CD4-positive, alpha-beta memory T cell (primary cell): ENCODE measurements at places on chromosomes 3 and 15.

GRCh38 chr3:194671511-194671899 lies 486 bp downstream of the LSG1 start:
- DNase-seq: peak; percentile 52

- DNase-seq: no peak
Observed at GRCh38 chr3:36698314-36698713, 66.0 kb downstream of the DCLK3 start.

DNA sequence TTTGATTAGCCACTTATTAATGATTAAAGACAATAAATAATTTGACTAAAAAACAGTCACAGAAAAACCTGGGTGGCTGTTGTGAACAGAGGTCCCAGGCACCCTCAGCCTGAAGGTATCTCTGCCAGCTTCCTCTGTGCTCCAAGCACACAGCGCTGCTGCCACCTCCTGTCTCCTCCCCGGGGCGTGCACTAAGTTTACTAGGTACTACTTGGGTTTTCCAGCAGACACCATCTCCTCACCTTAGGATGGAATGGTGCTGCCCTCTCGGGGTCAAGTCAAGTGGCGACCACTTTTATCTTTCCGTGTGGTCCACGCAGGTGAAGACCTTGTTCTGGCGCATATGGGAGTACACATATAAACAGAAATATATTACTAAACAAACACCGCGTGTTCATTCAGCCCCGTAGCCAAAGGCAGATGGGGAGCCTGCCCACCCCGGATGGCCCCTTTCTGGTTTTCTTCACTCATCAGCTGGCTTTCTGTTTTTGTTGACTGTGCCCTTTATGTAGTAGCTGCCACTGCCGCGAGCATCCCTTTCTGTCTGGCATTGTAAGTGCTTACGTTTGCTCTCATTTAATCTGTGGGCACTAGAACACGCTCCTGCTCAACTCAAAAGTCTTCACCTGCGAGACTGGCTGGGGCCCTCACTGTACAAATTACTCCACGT lies 128.0 kb downstream of the LRIG1 start:
- DNase-seq: peak; percentile 56

DNA sequence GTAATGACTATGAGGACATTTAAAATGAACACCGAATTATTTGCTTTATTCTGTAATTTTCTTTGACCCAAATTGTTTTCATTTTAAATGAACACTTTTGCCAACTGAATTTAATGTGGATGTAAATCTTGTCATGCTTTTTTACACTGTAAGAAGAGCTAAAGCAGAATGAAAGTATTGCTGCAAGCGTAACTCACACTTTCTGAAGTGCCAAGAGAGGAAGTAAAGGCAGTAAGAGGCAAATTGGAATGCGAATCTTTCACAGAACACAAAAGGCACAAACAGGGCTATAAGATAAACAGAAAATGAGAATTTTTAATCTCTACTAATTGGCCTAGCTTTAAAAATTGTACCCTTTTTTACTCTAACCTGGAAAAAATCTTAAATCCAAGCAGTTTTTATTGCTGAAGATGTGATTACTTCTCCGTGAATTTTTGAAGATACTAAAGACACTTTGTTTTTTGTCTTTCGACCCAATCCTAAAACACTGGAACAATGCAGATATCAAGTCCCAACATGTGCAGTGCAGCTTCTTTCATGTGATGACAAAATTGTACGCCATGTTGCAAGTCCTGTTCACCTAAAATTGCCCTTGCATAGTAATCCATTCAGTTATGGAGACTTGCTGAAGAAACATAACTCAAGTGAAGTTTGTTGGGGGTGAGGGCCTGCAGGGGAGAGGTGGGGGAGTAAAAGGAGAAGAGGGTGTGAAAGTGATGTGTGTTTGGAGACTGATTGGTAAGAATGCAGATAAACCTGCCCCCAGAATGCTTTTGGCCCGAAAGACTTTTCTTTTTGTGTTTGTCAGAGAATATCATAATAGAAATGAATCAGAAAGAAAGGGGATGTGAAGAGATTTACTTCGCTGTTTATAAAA lies 1.4 kb downstream of the ARID3B start:
- no peak for DNase-seq

GRCh38 chr3:112539825-112540650 lies 21.7 kb downstream of the ATG3 start:
- no peak for DNase-seq

DNA sequence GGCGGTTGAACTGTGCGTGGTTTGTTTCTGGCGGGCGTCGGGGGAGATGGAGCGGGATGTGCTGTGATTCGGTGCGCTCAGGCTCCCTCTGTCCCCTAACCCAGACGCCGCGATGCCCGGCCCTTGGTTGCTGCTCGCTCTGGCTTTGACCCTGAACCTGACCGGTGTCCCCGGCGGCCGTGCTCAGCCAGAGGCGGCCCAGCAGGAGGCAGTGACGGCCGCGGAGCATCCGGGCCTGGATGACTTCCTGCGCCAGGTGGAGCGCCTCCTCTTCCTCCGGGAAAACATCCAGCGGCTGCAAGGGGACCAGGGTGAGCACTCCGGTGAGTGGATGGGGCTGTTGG lies 1.2 kb downstream of the TRH start:
- DNase-seq: no peak

- DNase-seq: no peak
Observed at GRCh38 chr3:144106970-144107369, 135.3 kb downstream of the DIPK2A start.

GRCh38 chr3:45592830-45593707 lies 1.5 kb upstream of the LIMD1 start:
- peak; percentile 77 for DNase-seq

GRCh38 chr3:138314751-138315150 lies 14.9 kb downstream of the NME9 start:
- DNase-seq: no peak

DNA sequence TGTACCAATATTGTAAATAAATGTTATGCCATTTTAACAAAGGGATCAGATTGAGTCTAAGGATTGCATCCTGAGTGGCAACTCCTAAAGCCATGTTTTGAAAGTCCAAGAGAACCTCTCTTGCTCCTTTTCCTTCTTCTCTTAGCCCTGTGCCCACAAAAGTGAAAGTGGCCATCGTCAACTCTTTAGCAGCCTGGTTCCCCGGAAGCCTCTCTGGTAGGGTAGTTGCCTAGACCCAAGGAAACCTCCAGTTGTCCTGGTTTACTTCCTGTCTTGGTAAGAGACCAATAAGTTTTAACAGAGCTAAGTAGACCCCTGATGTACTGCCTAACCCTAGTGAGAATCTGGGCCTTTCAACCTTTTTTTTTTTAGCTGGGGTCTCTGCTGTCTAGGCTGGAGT lies 10.2 kb upstream of the ITPKA start:
- no peak for DNase-seq

GRCh38 chr3:195226445-195226844 lies 44.5 kb downstream of the XXYLT1 start:
- no peak for DNase-seq

DNA sequence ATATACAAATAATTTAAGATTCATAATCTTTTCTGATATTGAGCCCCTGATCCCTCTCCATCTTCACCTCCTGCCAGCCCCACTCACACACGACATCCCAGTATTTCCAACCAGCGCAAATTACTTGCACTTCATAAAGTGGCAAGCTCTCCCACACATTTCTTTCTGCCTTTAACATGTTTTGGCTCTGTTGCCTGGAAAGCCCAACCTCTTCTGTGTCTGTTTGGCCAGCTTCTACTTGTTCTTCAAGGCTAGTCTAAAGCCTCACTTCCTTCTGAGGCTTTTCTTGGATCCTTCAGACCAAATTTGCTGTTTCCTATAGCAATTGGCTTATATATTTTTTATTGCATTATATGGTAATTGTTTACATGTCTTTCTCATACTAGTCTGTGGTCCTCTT lies 5.1 kb upstream of the TM6SF1 start:
- no peak for DNase-seq

GRCh38 chr3:10764259-10765051 lies 51.6 kb upstream of the SLC6A11 start:
- DNase-seq: no peak

DNA sequence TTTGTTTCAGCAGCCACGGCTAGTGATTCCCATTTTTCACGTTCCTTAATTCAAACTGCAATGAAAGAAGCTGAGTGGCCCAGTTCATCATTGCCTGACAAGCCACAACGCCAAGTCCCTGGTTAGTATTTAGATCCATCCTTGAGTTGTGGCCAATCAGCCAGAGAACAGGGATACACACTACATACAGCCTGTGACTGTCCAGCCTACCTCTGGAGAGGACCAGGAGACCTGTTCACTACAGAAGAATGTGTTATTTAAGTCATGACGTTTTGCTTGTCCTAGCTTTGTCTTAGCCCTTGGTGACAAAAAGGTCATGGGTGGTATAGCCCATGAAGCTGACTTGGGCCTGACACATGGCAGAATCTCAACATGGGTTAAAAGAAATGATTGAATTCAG lies 2.7 kb upstream of the TPM1 start:
- no peak for DNase-seq

DNA sequence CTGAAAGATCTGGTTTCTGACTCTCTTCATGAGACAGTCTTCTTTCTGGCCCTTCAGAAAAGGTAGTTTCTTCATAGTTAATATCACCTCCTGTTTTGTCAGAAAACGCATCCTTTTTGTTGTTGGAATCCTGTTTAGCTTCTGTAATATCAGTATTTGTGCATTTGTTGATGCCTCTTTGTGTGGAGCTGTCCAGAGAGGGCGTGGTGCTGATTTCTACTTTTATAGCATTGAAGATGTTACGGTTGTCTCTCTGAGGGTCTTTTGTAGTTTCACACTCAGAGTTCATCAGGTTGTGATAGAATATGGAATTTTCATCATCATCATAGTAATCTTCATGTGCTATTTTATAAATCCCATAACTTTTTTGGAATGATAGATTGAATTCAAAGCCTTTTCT lies 8.9 kb downstream of the GPR149 start:
- no peak for DNase-seq

GRCh38 chr3:64244011-64244942 lies 19.0 kb upstream of the PRICKLE2 start:
- DNase-seq: no peak

DNA sequence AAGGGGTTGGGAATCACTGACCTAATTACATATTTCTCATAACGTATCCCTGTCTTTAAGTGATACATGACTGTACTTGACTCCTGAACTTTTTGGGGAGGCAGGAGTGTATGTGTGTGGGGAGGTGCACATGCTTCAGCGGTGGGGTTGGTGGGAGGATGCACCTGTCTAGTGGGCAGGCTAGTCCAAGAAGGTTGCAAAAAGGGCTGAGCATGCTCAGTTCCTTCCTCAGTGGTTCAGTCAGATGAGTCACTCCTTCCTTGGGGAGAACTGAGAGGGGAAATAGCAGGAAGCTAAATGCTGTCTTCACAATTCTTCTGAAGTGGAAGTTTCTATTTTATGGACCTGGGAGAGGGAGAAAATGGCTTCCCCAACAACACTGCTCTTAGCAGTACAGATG lies 24.6 kb upstream of the AP4E1 start:
- no peak for DNase-seq

- DNase-seq: no peak
Observed at GRCh38 chr3:159828542-159828943, 160.1 kb upstream of the IL12A start.

- DNase-seq: no peak
Observed at GRCh38 chr3:175161291-175161690, 302.2 kb downstream of the NAALADL2 start.

DNA sequence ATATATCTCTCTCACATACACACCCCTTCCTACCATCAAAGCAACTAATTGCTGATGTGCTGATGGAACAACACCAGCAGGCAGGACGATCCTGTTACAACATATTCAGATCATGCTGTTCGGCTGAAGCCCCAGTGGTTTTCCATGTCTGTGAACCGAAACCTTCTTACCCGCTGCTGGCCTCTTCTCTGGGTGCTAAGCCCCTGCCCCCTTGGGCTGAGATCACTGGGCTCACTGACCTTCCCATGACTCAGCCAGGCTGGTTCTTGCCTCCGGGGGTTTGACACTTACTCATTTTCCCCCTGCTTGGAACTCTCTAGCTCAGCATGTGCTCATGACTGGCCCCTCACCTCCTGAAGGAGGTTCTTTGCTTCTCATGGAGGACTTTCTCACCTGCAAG lies 122.0 kb upstream of the RGMA start:
- DNase-seq: no peak

DNA sequence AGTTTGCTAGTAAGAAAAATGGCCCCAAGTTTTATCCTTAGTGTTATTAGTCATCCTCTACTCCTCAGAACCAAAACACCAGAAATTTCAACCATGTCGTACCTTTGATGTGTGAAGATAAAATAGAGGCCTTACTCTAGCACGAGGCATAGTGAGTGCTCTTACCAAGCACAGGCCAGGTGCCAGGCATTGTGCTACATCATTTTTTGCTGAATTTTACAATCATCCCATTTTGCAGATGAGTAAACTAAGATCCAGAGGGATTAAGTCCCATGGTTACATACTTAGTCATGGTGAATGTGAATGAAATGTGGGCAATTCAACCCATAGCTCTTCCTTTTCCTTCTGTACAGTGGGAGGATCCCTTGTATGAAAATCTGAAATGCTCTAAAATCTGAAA lies 15.2 kb downstream of the LMCD1 start:
- DNase-seq: no peak

DNA sequence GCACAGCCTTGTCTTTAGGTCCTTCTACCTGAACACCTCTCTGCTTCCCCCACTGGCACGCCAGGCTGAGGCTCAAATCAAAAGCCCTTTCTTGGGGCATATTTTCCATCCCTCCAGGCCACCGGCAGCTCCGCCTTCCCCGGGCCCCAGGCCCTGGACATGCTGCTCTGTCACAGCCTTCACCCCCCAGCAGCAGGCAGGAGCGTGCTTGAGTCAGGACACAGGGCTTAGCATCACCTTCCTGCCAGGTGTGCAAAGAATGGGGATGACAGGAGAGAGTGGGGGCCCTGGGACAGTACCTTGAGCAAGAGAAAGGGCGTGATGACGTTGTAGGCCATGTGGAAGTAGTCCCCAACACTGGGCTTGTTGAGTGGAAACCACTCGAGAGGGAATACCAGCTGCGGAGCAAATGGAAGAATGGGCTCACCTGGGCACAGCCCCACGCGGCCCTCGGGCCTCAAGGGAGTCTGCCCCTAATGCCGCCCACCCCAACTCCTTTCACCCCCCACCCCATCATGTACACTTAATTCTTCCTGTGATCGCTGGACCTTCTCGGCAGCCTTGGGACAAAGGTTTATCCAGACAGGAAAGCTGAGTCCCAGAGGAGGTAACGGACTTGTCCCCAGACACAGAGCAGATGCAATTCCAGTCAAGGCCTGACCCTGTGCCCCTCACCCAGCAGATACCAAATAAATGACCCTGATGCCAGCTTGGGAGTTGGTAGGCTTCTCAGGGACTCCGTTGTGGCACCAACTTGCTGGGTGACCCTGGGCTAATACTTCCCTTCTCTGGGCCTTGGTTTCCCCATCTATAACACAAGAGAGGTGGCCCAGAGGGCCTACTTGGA lies 9.1 kb upstream of the CALML4 start:
- no peak for DNase-seq

- no peak for DNase-seq
Observed at GRCh38 chr15:59257140-59257539, 50.5 kb downstream of the LDHAL6B start.
